Endothelial cell of coronary artery (primary cell): ENCODE measurements at places on chromosomes 5 and 9. TPM values are rescaled to one million over a fixed set of nuclear protein-coding genes. Genes with fewer than 3 reads are reported as not detected.

GABBR2 gene
- 9.0 and 21.6 TPM in 2 replicates for total RNA-seq

UBLCP1 gene
- 8.6 and 12.0 TPM in 2 replicates for total RNA-seq

PCDHGC5 gene
- 0.45 and 0.94 TPM in 2 replicates for total RNA-seq

PLPPR1 gene
- 0.09 and 3.8 TPM in 2 replicates for total RNA-seq

SMIM33 gene
- not detected in 2 replicates for total RNA-seq

GOLGA2 gene
- total RNA-seq: 55.2 and 83.3 TPM in 2 replicates

RAB3C gene
- under 0.01 TPM in 1 of 2 replicates, not detected in the other for total RNA-seq

DROSHA gene
- 43.2 and 70.8 TPM in 2 replicates for total RNA-seq

SLC34A1 gene
- not detected in 2 replicates for total RNA-seq

WNT8A gene
- total RNA-seq: not detected in 2 replicates

HARS2 gene
- 31.3 and 32.5 TPM in 2 replicates for total RNA-seq

BHMT gene
- total RNA-seq: not detected in 2 replicates

INSL4 gene
- total RNA-seq: not detected in 2 replicates

FAM169A gene
- total RNA-seq: 0.28 and 0.45 TPM in 2 replicates

TIMD4 gene
- not detected in 2 replicates for total RNA-seq

ROPN1L gene
- total RNA-seq: 0.28 and 0.45 TPM in 2 replicates

MELK gene
- 13.8 and 28.4 TPM in 2 replicates for total RNA-seq

HTR1A gene
- 0.09 TPM in 1 of 2 replicates, not detected in the other for total RNA-seq

SLC6A7 gene
- total RNA-seq: not detected in 2 replicates

TMEM215 gene
- not detected in 2 replicates for total RNA-seq

GNE gene
- 7.4 and 11.6 TPM in 2 replicates for total RNA-seq

TAS2R1 gene
- not detected in 2 replicates for total RNA-seq
